ENCODE measurements at places on chromosomes 2 and 18.

DNA sequence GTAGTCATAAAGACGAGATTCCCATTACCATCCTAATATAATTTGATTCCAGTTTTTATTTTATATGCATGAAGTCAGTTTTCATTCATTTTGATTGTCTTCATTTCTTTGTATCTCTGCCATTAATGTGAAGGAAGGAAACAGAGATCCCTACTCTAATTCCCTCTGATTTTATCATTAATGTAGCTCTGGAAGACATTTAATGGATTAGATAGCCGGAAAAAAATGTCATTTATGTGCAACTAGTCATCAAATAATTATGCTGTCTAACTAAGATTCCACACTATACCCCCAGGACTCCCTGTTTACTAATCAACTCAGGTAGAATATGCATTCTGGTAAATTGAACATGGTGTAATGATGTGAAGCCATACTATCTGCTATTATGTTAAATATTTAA lies 19.9 kb downstream of the RHBDD1 start:
- no peak for DNase-seq

GRCh38 chr18:57219964-57220363 lies 73.1 kb downstream of the BOD1L2 start:
- no peak for DNase-seq

DNA sequence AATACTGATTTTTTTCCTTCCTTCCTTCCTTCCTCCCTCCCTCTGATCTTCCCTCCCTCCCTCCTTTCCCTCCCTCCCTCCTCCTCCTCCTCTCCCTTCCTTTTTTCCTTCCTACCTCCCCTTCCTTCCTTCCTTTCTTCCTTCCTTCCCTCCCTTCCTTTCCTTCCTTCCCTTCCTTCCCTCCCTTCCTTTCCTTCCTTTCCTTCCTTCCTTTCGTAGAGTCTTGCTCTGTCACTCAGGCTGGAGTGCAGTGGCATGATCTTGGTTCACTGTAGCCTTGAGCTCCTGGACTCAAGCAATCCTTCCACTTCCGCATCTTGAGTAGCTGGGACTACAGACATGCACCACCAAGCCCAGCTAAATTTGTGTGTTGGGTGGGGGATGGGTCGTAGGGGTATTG lies 8.9 kb upstream of the TMEM131 start:
- no peak for DNase-seq

DNA sequence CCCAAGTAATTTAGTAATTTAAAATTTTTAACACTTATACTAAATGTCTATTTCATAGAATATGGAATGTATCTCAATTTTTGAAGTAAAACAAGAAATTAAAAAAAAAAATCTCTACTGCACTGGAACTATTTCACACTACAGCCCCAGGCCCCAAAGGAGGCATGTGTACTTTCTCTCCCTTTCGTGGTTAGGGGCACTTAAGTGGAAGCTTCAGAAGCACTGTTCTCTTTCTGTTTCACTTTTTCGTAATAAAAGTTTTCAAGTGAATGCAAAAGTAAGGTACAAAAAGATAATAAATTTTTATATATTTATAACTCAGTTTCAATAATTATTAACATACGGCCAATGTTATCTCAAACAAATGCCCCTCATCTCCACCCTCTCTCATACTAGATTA lies 123.8 kb upstream of the STON1 start:
- no peak for DNase-seq

DNA sequence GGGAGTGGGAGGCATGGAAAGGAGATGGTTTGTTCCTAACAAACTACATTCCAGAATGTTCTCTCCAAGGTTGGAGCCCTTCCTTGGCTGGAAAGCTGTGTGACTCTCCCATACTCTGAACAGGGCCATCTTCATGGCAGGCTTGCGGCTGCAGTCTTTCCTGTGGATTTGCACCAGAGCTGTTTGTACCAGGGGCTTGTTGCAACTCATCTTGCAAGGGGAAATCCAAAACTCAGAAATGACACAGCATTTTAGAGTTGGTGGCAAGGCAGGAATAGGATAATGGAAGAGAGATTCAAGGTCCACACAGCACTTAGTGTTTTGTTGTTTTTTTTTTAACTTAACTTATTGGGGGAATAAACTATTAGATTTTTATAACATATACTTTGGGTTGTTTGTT lies 73.7 kb upstream of the ZNF516 start:
- DNase-seq: no peak

- DNase-seq: peak; percentile 3
These were observed 1.4 kb upstream of the CTNNA2 start for GRCh38 chr2:79511320-79511951.

GRCh38 chr2:43851011-43851980 lies 12.5 kb downstream of the ABCG8 start:
- no peak for DNase-seq

DNA sequence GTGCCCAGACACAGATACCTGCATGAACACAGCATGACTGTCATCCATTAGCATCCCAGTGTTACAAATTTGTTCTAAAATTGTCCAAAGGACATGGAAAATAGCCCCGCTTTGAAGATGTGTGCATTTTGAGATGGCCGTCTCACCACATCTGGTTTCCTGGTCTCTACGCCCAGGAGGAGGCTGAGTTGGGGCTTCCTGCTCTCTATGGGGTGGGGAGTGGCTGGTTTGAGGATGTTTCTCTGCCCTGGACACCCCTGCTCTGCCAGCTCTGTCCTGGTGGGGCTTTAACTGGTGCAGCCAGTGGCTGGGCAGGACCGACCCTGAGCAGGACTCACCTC lies 74.6 kb upstream of the SMAD7 start:
- DNase-seq: no peak

DNA sequence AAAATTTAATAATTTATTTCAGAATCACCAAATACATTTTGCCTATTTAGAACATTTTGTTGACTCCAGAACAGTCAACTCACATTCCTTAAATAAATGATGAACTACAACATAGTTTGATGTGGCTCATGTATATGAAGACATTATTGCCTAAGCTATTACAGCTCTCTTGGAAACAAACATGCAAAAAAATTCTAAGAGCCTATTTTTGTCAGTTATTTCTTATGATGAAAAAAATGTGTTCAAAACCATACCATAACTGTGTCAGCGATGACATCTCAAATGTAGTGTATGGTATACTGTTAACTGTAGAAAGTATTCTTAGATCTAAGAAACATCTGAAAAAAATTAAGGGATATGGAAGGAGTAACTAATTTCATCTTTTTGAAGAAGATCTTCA lies 6.3 kb upstream of the EMILIN2 start:
- DNase-seq: no peak

DNA sequence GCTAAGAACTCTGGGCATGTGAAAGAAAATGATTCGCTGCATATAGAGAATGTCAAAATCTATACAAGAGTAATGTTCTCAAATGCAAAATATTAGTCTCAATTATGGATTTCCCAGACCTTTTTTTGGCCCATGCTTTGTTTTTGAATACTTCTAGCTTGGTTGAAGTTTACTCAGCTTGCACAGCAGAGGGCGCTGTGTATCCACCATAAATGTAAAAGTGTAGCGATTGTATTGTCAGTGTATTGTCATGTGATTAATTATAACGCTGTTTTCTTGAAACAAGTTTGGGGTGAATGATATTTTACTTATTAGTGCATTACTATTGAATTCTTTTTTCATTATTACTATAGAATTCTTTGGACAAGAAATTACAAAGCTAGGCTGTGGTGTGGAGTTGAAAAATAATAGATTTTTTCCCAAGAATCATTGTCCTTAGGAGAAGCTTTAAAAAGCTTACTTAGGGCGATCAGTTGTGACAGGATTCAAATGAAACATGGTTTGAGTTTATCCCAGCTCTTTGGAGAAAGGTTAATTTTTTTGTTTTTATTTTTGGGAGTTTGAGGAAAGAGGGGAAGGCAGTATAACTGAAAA lies 98.3 kb downstream of the PIK3C3 start:
- peak; percentile 11 for DNase-seq

GRCh38 chr2:44126106-44126797 lies 42.4 kb upstream of the PPM1B start:
- DNase-seq: no peak

GRCh38 chr18:28067346-28067745 lies 109.6 kb downstream of the CDH2 start:
- DNase-seq: no peak

GRCh38 chr2:225282858-225283710 lies 116.4 kb upstream of the NYAP2 start:
- DNase-seq: no peak

GRCh38 chr18:3966642-3967358 lies 488.3 kb downstream of the DLGAP1 start:
- DNase-seq: no peak

DNA sequence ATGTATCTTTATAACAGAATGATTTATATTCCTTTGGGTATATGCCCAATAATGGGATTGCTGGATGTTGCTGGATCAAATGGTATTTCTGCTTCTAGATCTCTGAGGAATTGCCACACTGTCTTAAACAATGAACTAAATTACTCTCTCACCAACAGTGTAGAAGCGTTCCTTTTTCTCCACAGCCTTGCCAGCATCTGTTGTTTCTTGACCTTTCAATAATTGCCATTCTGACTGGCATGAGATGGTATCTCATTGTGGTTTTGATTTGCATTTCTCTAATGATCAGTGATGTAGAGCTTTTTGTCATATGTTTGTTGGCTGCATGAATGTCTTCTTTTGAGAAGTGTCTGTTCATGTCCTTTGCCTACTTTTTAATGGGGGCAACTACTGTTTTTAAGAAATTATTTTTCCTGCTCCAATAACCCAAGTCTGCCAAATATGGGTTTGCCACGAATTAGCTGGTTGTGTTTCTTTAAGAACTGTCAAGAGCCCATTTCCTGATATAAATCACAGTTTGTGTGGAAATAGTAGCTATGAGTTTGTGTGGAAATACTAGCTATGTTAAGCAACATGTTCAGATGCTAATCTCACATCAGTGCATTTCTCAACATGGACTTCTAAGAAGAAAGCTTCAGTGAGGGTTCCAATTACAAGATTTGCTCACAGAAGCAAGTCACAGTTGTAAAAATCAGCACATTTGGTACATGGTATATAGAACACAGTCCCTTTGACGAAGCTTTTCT lies 259.4 kb downstream of the ANAPC1 start:
- no peak for DNase-seq

GRCh38 chr18:70046207-70046606 lies 98.5 kb upstream of the CD226 start:
- DNase-seq: no peak

DNA sequence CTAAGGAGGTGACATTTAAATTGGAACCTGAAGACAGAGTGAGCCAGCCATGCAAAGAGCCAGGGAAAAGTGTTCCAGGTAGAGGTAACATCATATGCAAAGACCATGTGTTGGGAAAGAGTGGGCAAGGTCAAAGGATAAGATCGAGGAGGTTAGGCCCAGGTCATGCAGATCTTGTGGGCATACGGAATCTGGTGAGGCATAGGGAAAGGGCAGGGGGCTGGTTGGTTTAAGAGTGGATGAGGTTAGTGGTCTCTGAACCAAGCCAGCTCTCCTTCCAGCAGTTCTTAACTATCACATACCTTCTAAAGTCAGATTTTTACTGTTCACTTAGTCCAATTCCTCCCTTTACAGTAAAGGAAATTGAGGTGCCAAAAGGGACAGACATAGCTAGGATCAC lies 3.0 kb downstream of the ANKRD53 start:
- no peak for DNase-seq

GRCh38 chr2:10097352-10098148 lies 17.3 kb upstream of the CYS1 start:
- no peak for DNase-seq

GRCh38 chr2:197113275-197113711 lies 186.8 kb upstream of the PGAP1 start:
- peak; percentile 59 for DNase-seq

GRCh38 chr2:111622859-111623258 lies 261.1 kb downstream of the ANAPC1 start:
- no peak for DNase-seq

DNA sequence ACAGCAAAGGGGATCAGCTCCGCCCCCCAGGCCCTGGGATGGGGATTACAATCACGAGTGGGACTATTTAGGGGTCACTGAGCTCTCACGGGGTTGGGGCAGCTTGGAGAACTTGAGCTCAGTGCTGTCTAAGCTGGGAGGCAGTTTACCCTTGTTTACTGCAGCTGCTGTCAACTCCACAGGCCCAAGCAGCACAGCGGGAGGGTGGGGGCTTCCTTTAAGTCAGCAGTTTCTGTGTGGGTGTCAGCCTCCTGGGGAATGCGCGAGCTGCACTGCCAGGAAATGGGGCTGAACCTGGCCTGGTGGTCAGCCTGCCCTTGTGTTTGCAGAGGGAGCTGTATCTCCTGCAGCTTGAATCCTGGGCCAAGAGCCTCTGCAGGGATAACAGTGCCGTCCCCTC lies 29.8 kb downstream of the TOGARAM2 start:
- DNase-seq: no peak

- no peak for DNase-seq
These were observed 10.1 kb upstream of the AFTPH start for GRCh38 chr2:64514008-64514407.

GRCh38 chr2:227653419-227653818 lies 13.2 kb upstream of the SCYGR5 start:
- no peak for DNase-seq

- DNase-seq: no peak
These were observed 70.6 kb downstream of the SH3YL1 start for GRCh38 chr2:193141-193671.

DNA sequence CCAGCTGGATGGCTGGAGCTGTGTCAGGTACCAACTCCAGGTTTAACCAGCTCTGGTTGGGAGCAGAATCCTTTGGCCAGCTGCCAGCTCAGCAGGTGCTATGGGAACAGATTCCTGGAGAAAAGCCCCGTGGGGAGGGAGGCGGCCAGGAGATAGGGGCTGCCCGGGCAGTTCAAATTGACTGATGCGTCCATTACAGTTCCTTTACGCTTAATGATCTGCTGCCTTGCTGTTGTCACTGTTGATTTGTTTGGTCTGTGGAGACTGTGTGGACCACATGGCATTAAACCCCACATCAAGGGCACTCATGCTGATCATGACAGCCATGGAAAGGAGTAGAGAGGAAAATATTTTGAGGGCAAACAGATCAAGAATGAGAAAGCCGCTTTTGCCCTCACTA lies 200.0 kb downstream of the TSN start:
- no peak for DNase-seq

DNA sequence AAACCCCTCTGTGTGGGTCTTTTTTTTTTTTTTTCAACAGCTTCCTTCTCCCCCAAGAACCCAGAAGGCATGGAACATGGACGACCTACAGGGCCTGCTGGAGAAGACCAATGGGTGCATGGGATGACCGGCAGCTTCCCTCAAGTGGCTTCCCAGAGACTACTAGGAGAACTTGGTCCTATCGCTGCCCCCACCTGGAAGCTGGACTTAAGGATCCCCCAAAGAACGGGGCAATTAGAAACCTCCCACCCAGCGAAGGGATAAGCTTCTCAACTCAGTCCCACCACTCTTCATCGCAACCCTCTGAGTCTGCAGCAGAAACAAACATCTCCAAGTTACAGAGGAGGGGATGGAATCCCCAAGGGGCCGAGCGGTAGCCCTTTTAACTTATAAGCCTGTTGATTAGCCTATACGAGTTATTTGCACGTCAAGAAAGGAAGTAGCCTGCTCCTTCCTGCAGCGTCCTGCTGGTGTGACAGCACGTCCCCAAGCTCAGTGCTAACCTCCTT lies 1.4 kb downstream of the ACTR1B start:
- no peak for DNase-seq

Measured in GDM1 (cell line).